Activated CD8-positive, alpha-beta memory T cell treated with anti-CD3 and anti-CD28 coated beads for 1 hour (primary cell): ENCODE measurements at places on chromosomes 3 and 15.

GRCh38 chr3:13015286-13016082 is 57.7 kb downstream of the IQSEC1 start:
- DNase-seq: no peak

DNA sequence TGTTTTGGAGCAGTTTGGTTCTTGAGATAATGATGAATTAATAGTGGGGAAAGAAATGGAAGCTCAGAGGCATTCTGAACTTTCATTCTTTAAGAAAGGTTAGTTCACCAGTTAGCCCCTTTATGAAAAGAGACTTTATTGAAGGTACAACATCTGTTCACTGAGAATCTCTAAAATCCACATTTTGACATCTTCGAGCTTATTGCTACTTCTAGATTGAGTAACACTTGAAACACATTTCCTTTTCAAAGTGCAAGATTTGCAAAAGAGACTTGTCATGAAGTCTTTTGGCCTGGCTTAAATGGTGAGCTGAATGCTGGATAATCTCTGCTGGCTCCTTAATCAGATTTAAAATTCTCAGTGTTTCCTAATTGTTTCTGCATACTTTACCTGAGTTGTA is 42.3 kb downstream of the RAB8B start:
- no peak for DNase-seq

DNA sequence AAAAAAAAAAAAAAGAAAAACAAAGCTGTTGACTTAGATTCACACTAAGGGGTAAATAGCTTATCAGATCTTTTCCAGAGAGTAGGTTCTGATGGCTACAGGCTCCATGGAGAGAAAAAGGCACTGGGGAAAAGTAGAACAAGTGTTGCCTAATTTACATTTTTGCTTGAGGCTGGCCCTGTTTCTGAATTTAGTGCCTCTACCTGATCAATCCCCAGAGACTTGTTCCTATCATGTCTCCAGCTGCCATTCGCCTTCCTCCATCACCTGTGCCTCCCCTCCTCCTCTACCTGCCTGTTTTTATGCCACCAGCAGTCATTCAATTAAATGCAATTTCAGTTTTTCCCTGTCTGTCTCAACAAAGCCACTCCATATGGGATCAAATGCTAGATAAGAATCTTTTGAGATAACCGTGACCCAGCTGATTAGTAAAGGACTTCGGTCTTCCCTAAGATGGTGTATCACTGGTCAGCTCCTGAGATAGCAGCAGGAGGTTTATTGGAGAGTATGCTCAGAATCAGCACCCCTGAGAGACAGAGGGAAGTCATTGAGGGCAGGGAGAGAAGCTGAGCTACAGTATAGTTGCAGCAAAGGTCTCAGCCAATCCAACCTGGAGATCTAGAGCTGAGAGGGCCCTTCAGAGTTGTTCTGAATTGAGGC is 88.1 kb upstream of the GADL1 start:
- DNase-seq: no peak

DNA sequence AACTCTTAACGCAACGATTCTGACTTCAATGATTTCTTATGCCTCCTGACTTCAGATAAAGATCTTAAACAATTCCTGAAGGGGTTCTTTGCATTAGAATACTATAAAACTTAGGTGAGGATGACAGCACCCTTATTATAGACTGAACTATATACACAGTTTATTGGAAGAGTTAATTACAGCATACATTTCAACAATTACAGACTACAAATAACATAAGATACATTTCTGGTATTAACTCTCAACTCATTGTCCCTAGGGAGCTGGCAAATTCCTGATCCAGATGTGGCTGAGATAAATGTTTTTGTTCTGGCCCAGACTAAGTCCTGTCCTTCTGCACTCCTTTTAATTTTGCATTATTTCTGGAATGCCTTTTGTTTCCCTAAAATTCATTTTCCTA is 155.5 kb upstream of the TMC3 start:
- DNase-seq: no peak

GRCh38 chr3:144259267-144259666 is 287.6 kb downstream of the DIPK2A start:
- no peak for DNase-seq

- DNase-seq: no peak
Measured at GRCh38 chr15:90837094-90837493, 31.3 kb upstream of the FURIN start.

GRCh38 chr3:83873550-83873949 is 1085.2 kb upstream of the CADM2 start:
- no peak for DNase-seq

GRCh38 chr3:39362812-39363211 is 20.4 kb upstream of the SLC25A38 start:
- DNase-seq: no peak

GRCh38 chr3:53803124-53803815 is 42.9 kb downstream of the CHDH start:
- DNase-seq: no peak

- no peak for DNase-seq
Measured at GRCh38 chr3:150238048-150238802, 169.9 kb upstream of the TSC22D2 start.

- no peak for DNase-seq
Measured at GRCh38 chr3:72537448-72537847, 310.8 kb downstream of the SHQ1 start.

DNA sequence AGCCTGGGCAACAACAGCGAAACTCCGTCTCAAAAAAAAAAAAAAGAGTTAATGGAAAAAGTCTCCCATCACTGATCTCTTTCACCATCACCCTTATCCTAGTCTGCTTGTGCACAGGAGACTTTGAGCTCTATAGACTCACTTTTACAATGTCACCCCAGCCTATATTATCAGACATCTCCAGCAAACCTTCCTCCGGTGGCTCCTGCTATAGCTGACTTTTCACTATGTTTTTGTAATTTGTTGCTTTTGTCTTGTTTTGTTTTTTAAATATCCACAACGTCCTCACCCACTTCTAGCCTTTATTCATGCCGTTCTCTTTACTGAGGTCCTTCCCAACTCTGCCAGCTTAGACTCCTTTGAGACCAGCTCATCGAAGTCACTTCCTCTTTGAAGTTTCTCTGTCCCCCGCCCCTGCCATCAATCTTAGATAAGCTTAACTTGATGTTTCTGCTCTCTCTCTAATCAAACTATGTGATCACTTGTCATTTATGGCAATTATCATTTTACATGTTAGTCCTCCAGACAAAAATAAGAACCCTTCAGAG is 82.7 kb upstream of the CHD2 start:
- DNase-seq: no peak

- DNase-seq: no peak
Measured at GRCh38 chr15:45637141-45637540, 2.3 kb downstream of the SQOR start.

- DNase-seq: no peak
Measured at GRCh38 chr3:89380016-89380415, 272.6 kb downstream of the EPHA3 start.

- no peak for DNase-seq
Measured at GRCh38 chr15:37134244-37134643, 33.9 kb upstream of the MEIS2 start.

DNA sequence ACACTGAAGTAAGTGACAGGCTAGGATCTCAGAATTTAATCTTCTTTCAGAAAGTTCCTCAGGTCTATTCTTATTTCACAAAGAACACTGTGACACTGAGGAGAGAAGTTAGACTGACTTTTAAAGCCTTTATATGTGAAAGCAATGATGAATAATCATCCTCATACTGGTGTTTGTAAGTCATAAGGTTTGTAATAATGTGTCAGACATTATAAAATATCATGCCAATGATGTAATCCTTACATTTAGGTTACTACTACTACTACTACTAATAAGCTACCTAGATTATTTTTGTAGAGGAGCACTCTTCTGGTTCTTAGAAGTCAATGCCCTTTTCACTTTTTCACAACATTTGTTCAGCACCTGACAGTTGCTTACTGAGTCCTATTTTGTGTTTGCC is 33.4 kb downstream of the FANCD2OS start:
- DNase-seq: no peak

DNA sequence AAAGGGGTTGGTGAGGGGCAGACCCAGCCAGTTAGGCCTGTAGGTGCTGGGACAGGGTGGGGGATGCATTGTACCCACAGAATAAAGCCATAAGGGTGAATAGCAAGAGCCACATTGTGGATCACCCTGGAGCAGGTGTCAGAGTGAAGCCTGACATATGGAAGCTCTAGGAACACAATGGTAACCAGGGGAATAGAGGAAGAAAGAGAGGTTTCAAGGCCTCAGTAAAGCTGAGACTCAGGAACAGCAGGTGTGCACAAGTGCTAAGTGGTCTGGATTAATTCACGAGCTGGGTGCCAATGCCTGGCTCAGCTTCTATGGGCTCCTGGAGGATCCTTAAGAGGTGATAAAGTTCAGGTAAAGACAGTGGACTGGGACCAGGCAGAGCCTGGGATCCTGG is 323.7 kb upstream of the CTNNB1 start:
- no peak for DNase-seq

DNA sequence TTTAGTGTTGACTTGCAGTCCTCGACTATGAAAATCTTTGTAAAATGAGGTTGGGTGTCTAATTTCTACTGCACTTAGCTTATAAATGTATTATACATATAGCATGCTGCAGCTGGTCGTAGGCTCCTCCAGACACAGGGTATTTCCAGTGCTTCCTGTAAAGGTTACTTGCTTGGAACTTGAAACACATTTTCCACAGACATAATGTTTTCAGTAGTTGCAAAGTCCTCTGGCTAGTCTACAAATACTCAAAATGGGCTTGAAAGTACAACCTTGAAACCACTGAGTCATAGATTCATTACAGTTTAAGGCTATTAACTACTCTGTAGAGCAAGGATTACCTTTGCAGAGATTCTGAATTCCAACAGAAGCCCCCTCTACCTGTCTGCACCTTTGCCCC is 464.1 kb downstream of the RAP2B start:
- DNase-seq: no peak

- DNase-seq: no peak
Measured at GRCh38 chr3:147941969-147942368, 532.8 kb downstream of the ZIC1 start.

GRCh38 chr3:45119376-45119775 is 26.8 kb downstream of the CDCP1 start:
- DNase-seq: no peak
